ENCODE measurements at places on chromosomes 5 and 9.

DNA sequence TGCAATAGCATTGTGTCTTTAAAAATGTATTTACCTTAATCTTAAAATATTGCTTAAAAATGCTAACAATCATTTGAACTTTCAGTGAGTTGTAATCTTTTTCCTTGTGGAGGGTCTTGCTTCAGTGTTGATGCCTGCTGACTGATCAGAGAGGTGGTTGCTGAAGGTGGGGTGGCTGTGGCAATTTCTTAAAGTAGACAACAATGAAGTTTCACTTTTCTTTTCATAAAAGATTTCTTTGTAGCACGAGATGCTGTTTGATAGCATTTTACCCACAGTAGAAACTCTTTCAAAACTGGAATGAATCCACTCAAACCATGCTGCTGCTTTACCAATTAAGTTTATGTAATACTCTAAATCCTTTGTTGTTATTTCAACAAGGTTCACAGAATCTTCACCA lies 50.8 kb downstream of the NR3C1 start:
- H3K27me3 ChIP-seq, result no peaks in the 10 kb centered on the region
- peaks cover 90% of the 10 kb centered on the region for H3K4me1 ChIP-seq
- H3K27ac ChIP-seq, result peak overlapping the region; percentile 6
- no peak for DNase-seq
- no peaks in the 10 kb centered on the region for H3K36me3 ChIP-seq
- H3K4me3 ChIP-seq, result no peak overlapping the region

DNA sequence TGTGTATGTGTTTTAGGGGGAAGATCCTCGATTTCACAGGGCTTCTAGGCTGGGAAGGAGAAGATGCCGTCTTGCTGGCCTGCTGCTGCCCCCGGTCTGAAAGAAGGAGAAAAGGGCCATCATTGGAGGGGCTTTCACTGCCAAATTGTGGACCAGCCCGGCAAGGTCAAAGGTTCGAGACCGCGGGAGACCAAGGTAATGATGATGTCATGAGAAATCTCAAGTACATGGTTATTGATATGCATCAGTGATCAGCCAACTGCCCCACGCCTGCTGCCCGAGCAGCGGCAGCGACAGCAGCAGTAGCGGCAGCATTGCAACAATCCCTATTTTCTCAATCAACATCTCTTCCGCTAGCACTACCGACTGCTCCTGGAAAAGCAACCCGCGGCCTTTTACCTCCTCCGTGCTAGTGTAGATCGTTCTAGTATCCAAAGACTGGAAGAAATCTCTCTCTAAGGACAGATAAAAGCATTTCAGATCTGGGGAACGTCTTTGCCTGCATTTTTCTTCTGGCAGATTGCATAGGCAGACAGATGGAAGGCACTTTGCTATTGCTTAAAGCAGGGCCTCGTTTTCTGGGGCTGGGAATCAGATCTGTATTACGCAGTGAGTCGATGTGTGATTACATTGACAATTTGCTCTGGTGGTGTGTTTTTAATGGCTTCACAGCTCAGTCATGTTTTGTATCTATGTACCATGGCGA lies 215.3 kb downstream of the MEF2C start:
- no peak overlapping the region for H3K4me3 ChIP-seq
- peaks cover 77% of the 10 kb centered on the region for H3K27me3 ChIP-seq
- DNase-seq, result peak; percentile 39
- H3K27ac ChIP-seq, result no peak overlapping the region
- no peaks in the 10 kb centered on the region for H3K36me3 ChIP-seq
- H3K4me1 ChIP-seq, result peaks cover 14% of the 10 kb centered on the region

- H3K27me3 ChIP-seq, result no peaks in the 10 kb centered on the region
- DNase-seq, result no peak
- no peaks in the 10 kb centered on the region for H3K4me1 ChIP-seq
- H3K36me3 ChIP-seq, result no peaks in the 10 kb centered on the region
Observed at GRCh38 chr5:13540168-13540750, 404.2 kb downstream of the DNAH5 start.

- H3K4me1 ChIP-seq, result no peaks in the 10 kb centered on the region
- DNase-seq, result no peak
- no peak overlapping the region for H3K27ac ChIP-seq
- no peak overlapping the region for H3K4me3 ChIP-seq
- no peaks in the 10 kb centered on the region for H3K36me3 ChIP-seq
Observed at GRCh38 chr5:98847054-98847453, 73.6 kb downstream of the RGMB start.

- H3K27me3 ChIP-seq, result no peaks in the 10 kb centered on the region
- no peak overlapping the region for H3K4me3 ChIP-seq
- no peak for DNase-seq
- no peak overlapping the region for H3K27ac ChIP-seq
Observed at GRCh38 chr5:50822761-50823160, 156.3 kb downstream of the PARP8 start.

- no peaks in the 10 kb centered on the region for H3K4me1 ChIP-seq
- no peaks in the 10 kb centered on the region for H3K36me3 ChIP-seq
- no peak overlapping the region for H3K27ac ChIP-seq
- no peaks in the 10 kb centered on the region for H3K27me3 ChIP-seq
- no peak for DNase-seq
Observed at GRCh38 chr5:92969781-92970237, 611.2 kb downstream of the NR2F1-AS1 start.

DNA sequence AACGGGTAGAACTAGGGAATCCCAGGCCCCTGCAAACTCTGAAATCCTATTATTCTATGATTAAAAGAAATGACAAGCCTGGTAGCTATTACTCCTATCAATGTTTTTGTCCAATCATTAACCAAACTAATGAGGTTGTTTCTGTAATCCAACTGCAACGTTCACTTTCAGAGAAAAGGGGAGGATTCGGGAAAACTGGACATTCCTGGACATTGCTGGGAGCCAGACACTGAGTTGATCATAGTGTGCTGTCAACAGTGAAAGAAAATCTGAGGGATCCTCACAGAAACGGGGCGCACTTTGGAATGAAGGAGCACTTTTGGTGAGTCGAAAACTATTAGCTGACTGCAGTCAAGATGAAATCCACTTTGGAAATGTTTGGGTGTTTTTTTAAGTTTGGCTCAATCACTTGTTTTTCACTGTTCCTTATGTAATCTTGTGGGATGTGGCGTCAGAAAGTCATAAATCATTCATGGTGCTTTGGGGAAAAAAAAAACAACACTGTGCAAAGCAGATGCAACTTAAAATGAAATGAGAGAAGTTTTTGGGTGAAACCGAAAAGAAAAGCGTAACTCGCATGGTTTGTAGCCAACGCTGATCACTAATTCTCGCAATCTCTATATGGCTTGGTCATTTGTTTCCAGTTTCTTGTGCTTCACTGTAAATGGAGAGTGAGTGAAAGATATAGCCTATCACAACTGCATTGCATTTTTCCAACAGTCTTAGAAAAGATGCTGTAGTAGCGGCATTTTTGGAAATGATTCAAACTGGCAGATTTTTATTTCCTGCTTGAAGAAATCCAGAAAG lies 51.2 kb upstream of the ADRA1B start:
- no peaks in the 10 kb centered on the region for H3K27me3 ChIP-seq
- no peak overlapping the region for H3K27ac ChIP-seq
- H3K4me3 ChIP-seq, result peak overlapping the region; percentile 17
- no peaks in the 10 kb centered on the region for H3K36me3 ChIP-seq
